ENCODE measurements at places on chromosomes 5 and 9.

- DNase-seq, result no peak
These were observed 9.5 kb downstream of the SLC35A4 start for GRCh38 chr5:140574165-140574564.

DNA sequence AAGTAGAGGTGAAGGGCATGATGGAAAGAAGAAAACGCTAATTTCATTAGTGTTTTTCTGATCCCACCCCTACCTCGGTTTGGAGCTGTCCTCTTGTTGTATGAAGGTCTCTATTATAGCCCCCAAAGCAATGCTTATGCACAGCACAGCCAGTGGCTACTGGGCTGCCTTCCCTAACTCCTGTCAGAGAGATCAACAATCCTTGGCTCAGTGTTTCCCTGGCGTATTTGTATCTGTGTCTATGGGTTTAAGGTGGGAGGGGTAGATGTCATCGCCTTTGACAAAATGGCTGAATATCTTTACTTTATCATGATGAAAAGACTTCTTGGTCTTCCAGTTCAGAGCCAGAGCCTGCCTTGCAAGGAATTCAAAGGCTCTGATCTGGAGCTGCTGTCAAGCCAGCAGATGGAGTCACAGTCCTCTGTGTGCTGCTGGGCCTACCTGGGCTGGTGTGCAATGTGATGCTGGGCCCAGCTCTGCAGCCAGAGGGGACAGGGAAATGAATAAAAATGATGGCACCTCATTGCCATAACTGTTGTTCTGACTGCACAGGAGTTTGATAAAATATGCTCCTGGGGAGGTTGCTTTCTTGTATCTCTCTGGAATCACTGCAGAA is 20.1 kb upstream of the HSPA9 start:
- DNase-seq, result no peak

DNA sequence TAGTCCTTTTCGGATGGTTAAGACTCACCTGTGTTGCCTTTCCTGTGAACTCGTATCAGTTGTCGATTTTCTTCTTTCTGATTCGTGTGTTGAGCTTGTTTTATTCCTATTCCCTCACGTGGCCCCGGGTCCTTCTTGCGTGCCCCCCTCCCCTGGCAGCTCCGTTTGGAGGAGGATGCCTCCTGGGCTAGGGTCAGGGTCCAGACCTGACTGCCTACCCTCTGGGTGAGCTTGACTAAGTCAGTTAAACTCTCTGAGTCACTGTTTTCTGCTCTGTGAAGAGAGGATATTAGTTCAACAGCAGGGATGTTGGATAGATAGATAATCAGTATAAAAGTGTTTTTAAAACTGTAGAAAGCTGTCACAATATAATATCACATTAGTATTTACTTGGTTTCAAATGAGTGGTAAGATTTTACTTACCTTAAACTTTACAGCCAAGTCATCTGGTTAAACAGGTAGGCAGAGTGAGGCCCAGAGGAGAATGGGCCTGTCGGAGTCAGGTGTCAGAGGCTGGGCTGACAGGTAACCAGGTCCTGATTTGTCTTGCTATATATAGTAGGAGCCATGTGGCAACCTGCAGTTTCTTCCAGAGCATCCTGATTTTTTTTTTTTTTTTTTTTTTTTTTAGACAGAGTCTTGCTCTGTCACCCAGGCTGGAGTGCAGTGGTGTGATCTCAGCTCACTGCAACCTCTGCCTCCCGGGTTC is 24.2 kb downstream of the PPARGC1B start:
- DNase-seq, result no peak

GRCh38 chr5:15799612-15800011 is 299.6 kb downstream of the FBXL7 start:
- no peak for DNase-seq

GRCh38 chr5:116299746-116300640 is 215.2 kb downstream of the COMMD10 start:
- DNase-seq, result no peak

DNA sequence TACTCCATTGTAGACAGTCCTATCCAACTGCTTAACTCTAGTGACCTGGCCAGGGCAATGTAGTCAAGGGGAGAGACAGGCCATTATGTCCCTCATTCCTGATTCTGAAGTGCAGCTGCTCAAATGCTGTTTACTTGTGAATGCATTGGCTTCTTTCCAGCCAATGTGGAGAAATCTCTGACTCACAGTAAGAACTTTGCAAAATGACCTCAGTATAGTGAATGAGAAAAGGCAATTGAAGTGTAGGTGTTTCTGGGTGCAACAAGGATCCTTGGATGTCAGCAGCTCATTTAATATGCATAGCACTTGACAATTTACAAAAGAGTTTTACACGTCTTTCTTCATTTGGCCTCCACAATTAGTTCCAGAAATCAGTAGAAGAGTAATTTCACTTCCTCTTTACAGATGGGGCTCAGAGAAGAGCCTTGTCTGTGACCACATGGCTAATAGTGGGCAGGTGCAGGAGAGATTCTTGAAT is 367.2 kb downstream of the OSTF1 start:
- no peak for DNase-seq

DNA sequence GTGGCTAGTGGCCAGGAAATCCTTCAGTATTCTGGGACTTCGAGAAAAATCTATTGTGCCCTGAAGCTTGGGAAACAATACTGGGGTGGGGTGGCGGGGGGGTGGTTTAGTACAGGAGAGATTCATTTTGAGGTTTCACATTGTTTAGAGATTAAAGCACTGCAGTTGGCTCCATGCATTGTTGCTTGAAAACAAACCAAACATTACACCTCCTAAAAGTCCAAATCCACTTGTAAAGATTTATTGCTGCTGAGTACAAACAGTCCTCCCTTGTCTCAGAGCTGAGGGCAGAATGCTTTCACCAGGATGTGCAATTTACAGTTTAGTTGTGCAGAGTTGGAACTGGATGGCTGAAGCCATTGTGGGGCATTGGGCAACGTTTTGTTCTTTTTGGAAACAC is 49.4 kb downstream of the GGTA1 start:
- no peak for DNase-seq

DNA sequence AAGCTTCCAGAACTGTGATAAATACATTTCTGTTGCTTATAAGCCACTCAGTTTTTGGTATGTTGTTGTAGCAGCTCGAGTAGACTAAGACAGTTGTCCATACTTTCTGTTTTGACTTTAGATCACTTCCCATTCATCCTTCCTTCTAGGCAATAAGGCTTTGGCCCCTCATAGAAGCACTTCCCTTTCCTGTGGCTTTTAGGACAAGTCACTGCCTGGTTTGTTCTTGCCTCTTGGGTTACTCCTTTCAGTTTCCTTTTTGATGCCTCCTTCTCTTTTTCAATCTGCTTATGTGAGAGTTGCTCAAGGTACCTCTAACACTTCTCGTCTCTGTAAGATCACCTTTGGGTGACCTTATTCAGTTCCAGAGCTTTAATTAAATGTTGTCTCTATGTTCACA is 72.4 kb upstream of the NTRK2 start:
- no peak for DNase-seq

- DNase-seq, result no peak
These were observed 14.0 kb upstream of the PLPPR1 start for GRCh38 chr9:101014566-101014965.

DNA sequence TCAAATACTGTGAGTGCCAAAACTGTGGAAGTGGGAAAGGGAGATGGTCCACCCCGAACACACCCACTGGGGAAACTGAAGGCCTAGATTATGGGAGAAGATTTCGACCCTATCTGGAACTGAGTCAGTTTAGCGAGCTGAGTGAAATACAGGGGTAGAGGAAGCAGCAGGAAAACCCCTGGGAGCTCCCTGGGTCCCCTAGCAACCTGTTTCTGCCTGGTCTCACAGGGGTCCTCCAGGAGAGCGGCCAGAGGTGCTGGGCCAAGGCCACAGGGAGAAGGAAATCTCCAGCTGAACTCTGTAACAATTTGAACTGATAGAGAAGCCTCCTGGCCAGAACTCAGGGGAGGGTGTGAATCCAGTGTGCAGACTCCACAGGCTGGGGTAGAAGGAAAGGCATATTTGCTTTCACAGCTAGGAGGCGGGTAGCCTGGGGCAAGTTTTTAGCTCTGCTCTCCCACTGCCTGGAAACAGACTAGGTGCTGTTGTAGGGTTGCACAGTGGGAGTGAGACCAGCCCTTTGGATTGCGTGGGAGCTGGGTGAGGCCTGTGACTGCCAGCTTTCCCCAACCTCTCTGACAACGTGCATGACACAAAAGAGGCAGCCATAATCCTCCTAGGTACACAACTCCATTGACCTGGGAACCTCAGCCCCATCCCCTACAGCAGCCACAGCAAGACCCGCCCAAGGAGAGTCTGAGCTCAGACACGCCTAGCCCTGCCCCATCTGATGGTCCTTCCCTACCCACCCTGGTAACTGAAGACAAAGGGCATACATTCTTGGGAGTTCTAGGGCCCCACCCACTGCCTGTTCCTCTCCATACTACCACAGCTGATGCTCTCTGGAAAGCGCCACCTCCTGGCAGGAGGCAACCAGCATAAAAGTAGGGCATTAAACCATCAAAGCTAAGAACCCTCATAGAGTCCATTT is 78.8 kb upstream of the GPBP1 start:
- DNase-seq, result no peak

GRCh38 chr5:143472576-143472975 is 69.1 kb upstream of the NR3C1 start:
- DNase-seq, result no peak

- DNase-seq, result no peak
These were observed 51.0 kb downstream of the GNG10 start for GRCh38 chr9:111712369-111712768.

DNA sequence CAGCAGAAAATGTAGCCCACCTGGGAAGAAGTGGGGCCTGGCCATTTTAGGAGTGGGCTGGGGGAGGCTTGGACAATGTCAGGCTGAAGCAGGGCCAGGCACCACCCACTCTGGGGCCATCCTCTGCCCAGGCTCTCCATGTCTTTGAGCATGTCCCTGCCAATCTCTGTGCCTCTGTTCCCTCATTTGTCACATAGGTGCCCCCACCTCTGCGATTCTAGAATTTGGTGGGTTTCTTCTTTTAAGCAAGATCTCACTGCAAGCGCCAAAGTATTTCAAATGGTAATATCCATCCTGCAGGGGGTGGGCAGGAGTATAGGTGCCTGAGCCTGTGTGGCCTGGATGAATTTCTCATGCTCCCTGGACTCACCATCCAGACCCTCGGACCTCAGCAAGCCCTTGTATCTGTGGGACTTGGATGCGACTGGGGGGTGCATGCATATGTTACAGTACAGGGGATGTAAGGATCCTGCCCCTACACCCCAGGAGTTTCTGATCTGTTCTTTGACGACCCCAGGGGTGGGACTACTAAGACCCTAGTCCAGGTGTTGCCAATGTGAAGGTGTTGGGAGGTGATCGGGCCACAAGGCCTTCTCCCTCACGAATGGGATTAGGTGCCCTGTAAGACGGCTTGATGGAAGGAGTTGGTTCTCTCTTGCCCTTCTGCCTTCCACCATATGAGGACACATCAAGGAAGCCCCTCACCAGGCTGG is 4.3 kb downstream of the CD74 start:
- DNase-seq, result no peak

DNA sequence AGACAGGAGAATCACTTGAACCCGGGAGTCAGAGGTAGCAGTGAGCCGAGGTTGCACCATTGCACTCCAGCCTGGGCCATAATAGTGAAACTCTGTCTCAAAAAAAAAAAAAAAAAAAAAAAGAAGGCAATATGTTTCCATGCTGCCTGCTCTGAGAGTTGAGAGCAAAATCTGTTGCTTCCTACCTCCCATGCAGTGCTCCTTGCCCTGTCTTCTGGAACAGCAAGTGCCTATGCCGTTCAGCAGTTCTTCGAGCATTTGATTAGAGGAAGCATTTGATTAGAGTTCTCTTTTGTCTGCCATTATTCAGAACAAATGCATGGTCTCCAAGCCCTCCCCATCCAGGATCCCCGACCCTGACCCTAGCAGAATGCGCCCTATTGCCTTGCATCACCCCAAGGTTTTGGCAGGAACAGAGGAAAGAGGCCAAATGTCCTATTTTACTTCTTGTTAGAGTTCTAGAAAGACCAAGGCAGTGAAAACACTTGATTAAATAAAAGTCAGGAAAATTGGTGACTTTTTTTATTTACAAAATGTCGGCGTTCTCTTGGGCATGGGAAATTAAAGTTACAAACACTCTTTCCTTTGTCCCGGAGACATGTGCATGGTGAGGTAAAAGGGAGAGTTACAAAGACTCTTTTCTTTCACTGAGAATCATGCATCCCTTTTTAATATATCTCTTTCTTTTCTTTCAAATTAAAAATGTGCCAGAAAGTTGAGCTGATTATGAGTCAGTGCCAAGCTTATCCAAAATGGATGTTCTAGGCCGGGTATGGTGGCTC is 27.8 kb upstream of the FSD1L start:
- DNase-seq, result no peak
